ENCODE measurements at places on chromosomes 7 and 10.

- DNase-seq: no peak
Observed at GRCh38 chr10:132187430-132188138, 836 bp downstream of the DPYSL4 start.

DNA sequence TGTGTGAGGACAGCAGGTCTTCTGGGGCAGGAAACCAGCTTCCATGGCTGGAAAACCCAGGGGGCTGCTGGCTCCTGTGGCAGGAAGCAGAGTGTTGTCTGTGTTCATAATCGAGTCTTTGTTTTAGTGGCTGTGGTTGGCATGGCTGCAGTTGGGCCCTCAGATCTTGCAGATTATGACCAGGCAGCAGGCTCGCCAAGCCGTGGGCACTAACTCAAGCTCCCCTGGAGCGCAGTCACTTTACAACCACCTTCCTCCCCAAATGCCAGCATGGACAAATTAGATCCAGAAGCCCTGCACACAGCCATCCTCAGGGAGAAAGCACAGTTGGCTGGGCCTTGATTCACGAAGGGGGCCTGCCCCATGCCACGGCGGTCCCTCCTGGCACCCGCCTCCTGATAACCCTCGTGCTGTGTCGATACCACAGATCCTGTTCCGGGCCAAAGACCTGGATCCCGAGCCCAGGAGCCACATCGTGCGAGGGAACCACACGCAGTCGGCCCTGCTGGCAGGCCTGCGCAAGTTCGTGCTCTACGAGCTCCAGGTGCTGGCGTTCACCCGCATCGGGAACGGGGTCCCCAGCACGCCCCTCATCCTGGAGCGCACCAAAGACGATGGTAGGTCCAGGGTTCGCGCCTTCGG lies 552.5 kb upstream of the FOXK1 start:
- DNase-seq: no peak

- DNase-seq: peak; percentile 92
Observed at GRCh38 chr7:28988810-28989209, 30.7 kb upstream of the TRIL start.

DNA sequence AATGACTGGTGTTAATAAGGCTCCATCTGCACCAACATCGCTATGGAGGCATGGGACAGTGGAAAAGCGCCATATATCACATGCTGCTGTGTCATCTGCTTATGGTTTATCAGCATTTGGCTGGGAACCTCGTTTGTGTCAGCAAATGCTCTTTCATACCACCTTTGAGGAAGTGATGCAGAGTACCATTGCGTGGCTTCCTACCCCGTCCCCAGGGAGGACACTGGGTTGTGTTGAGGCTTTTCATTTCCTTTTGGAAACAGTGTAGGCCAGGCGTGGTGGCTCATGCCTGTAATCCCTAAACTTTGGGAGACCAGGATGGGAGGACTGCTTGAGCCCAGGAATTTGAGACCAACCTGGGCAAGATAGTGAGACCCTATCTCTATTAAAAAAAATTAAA lies 6.8 kb downstream of the TACR2 start:
- DNase-seq: no peak

GRCh38 chr10:118035354-118036005 lies 11.3 kb downstream of the RAB11FIP2 start:
- peak; percentile 29 for DNase-seq

GRCh38 chr10:98261436-98262277 lies 6.3 kb downstream of the LOXL4 start:
- no peak for DNase-seq

DNA sequence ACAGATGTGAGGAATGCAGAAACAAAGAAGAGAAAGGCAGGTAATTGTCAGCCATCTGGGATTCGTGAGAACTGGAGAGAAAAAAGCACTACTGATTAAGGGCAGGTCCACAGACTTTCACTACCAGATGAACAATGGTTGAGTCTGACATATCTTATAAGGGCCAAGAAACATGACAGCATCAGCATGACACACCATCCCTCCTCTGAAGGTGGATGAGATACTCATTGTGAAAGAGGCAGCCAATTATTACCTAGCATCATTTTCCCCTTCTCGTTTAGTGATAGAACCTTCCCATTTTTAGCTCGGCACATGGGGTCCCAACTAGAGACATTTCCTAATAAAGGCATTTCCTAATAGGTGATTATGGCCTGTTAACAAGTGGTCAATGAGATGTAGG lies 19.2 kb upstream of the MET start:
- no peak for DNase-seq

- no peak for DNase-seq
Observed at GRCh38 chr10:75209086-75209920, 1.3 kb upstream of the VDAC2 start.

DNA sequence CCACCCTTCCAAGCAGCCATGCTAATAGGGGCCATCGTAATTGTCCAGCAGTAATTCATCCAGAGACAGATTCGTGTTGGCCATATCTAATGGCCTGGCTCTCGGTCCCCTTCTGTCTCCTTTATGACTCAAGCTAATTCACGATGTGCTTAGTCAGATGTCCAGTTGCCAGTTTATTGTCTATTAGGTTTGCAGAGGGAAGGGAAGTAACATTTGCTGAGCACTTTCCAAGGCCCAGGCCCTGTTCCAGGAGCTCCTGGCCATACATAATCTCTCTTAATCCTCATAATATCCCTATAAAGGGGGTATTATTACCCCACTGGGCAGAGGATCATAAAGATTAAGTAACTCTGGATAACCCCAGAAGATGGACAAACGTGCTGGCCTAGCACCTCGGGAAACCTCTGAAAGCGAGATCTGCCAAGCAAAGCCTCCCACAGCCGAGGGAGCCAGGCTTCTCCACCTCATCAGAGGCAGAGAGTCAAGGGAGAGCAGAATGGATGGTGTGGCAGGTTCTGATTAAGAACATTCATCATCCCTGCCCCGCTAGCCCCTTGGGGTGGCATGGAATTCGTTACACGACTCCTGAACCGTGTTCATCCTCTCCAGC lies 153.7 kb downstream of the PLXNA4 start:
- peak; percentile 55 for DNase-seq

DNA sequence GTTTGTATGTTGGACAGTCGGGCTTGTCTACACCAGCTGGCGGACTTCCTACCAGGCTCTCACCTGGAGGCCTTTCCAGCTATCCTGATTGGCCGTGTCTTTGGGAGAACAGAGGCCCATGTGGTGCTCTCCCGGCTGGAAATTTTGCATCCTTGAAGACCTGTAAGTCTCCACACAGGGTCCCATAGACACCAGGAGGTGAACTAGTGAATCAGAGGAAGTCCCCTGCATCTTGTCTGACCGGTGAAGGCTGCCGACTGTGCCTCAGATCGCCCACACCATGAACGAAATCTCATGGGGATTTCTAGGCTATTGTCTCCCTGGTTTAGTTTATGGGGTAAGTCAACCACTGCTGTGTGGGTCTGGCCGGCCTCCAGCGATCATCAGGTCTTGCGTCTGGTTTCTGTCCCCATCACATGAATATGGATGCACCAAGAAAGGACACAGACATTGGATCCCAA lies 108.4 kb upstream of the LYZL2 start:
- DNase-seq: no peak

DNA sequence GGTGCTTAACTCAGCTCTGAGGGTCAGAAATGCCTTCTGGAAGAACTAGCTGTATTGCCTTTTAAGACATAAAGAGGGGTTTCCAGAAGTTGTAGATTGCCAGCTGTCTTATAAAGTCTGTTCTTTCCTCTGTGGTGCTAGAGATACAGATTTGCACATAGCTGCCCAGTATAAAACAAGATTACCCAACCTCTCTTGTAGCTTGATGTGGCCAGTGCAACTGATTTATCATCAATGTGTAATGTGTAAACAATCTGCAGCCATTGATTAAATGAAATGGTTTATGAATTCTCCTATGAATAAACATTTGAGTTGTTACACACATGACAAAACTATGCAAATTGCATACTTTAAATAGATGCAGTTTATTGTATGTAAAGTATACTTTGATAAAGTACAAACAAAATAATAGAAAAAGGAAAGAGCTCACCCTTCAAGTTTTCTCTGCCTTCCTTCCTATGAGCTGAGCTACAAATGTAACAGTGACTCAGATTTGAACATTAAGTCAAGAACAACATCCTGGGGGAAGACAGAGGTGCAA lies 195.2 kb downstream of the TMEM26 start:
- no peak for DNase-seq

DNA sequence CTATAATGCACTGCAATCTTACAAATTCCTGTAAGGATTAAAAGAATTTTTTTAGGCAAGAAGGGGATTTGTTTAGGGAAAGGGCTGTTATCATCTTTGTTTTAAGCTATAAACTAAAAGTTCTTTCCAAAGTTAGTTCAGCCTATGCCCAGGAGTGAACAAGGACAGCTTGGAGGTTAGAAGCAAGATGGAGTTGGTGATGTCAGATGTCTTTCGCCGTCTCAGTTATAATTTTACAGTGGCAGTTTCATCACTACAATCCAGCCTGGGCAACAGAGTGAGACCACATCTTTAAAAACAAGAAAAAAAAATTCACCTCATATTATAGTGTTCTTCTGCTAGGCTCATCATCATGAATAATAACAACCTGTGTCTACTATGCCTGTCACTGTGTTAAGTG lies 2.1 kb upstream of the TOMM7 start:
- DNase-seq: no peak

DNA sequence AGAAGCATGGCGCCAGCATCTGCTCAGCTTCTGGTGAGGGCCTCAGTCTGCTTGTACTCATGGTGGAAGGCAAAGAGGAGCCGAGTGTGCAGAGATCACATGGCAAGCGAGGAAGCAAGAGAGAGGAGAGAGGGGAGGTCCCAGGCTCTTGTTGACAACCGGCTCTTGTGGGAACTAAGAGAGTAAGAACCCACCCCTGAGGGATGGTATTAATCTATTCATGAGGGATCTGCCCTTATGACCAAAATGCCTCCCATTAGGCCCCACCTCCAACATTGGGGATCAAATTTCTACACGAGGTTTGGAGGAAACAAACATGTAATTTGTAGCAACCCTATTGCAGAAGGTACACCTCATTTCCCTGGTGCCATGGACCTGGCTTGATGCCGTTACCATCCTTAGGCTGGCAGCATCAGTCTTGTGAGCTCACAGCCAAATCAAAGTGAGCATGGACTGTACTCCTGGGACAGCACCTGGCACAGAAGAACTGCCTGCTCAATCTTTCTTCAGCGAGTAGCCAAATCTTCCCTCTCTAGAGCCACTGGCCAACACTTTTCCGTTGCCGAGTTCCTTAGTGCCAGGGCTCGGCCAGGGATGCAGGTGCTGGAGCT lies 6.5 kb downstream of the BTBD16 start:
- DNase-seq: no peak

- DNase-seq: no peak
Observed at GRCh38 chr7:137001478-137001877, 133.0 kb downstream of the CHRM2 start.

DNA sequence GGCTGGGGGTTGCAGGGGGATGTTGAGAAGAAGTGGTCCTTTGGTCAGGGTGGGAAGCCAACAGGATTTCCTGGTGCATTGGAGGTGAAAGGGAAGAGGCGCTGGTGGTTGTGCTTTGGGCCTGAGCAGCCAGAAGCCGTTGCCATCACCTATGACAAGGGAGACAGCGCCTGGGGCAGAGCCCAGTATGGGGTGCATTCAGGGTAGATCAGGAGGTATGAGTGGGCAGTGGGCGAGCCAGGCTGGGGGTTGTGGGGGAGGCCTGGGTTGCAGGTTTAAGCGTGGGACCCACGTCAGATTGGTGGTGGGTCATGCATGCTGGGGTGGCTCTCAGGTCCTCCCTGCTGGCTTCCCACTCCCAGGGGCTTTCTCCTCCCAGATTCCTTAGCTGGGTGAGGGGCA lies 6.3 kb upstream of the PILRB start:
- no peak for DNase-seq

DNA sequence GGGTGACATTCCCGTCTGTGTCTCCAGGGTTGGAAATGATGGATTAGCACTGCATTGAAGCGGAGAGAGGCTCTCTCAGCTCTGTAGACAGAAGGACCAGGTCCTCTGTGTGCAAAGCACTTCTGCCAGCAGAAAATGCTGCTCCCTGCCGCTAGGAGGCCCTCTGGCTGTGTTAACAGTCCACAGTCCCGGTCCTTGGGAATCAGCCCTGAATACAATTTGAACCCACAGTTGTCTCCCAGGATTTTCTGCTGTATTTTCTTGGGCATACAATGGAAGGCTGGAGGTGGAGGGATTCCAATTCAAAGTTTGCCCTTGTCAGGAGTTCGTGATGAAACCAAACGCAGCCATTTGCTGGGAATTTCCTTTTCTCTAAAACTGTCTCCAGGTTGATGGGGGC lies 205.2 kb downstream of the GLRX3 start:
- DNase-seq: no peak

GRCh38 chr7:55546814-55547213 lies 25.5 kb downstream of the VOPP1 start:
- DNase-seq: peak; percentile 81

DNA sequence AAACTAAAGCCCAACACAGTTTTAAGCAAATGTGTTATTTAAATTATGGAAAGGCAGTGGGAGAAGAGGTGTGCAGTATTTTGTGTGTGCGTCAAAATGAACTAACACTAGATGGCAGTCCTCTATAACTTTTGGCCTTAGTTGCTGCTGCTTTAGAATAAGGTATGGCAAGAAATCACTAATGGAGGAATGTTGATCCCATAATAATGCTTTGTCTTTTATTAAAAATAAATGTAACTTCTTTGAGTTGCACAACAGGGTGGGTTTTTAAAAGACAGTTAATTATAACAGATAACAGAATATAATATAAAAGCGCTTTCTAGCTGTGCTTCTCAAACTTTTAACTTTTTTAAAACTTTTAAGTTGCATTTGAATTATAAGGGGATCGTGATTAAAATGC lies 56.4 kb downstream of the BBS9 start:
- DNase-seq: peak; percentile 63

- DNase-seq: no peak
Observed at GRCh38 chr10:29142516-29143314, 146.2 kb upstream of the LYZL1 start.

- DNase-seq: no peak
Observed at GRCh38 chr7:78845155-78845554, 608.3 kb downstream of the MAGI2 start.
